Stimulated activated CD4-positive, alpha-beta T cell treated with anti-CD3 and anti-CD28 coated beads, Interleukin-1b, Interleukin-23, amount 100 ng/mL, for 1 hour (primary cell): ENCODE measurements at places on chromosomes 6 and 20.

DNA sequence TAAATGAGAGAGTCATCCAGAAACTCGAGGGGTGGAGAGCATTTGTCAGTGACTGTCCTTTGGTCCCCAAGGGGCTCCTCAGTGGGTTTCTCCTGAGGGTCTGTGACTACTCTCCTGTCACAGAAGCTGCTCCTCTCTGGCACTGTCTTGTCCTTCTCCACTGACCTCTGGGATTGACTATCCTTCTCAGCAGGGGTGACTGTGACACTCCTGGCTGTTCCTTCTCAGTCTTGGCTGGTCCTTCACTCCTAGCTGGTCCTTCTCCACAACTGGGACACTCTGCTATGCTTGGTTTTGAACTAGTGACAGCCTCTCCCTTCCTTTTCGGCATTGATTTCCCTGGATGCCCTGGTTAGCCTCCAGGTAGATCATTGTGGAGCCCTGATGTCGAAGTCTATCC lies 33.5 kb downstream of the DYNLT1 start:
- DNase-seq, result no peak

- DNase-seq, result no peak
Observed at GRCh38 chr6:166297606-166298005, 10.6 kb downstream of the PRR18 start.

GRCh38 chr20:49171909-49172308 lies 16.2 kb downstream of the STAU1 start:
- no peak for DNase-seq

DNA sequence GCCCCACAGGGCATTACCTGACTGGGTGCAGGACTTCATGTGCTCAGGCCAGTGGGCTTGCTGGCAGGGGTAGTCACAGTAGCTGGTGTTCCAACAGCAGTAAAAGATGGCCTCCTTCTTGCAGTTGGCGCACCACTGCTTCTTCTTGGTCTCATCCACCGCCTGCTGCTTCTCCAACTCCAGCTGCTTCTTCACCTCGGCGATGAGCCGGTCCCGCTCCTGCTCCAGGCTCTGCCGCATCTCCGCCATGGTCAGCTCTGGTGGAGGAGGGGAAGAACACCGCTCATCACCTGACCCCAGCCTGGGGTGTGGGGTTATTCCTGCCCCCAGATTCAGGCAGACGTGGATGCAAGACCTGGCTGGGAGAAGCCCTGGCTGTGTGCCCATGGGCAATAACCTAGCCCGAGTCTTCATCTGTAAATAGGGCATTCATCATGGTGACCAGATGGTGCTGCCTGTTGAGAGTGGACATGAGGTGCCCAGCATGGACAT lies 132.2 kb downstream of the ZMYND8 start:
- DNase-seq, result no peak

GRCh38 chr20:48892891-48893290 lies 28.6 kb upstream of the ARFGEF2 start:
- DNase-seq, result no peak

DNA sequence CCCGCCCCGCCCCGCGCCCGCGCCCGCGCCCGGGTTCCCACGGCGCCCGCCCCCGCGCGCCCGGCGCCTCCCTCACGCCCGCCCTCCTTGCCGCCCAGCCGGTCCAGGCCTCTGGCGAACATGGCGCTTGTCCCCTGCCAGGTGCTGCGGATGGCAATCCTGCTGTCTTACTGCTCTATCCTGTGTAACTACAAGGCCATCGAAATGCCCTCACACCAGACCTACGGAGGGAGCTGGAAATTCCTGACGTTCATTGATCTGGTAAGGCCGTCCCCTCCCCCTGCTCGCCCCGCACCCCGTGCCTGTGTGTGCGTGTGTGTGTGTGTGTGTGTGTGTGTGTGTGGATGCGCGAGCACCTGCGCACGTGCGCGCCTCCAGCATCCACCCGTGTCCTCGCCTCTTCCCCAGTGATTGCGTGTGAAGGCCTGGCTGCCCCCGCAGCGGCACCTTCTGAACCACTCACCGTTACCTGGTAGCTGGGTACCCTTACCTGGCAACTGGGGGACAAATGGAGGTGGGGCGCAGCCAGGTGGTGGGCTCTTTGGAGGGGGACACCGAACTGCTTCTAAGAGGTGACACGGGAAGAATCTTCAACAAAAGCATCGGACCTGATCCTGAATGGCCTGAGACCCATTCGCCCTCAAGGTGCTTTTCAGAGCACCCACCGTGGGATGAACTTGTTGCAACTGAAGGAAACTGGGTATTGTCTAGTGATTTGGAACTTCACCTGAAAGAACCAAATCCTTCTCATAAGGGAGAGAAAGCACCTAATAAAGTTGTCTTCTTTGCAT lies at the start of gene AIG1:
Gene AIG1, plus strand, starts transcription at position 84 of the 791 bp plus-strand sequence. Its CDS starts 37 bp downstream, at position 121.
- DNase-seq, result peak; percentile 29

GRCh38 chr20:15895560-15896084 lies 677.6 kb downstream of the KIF16B start:
- DNase-seq, result no peak

DNA sequence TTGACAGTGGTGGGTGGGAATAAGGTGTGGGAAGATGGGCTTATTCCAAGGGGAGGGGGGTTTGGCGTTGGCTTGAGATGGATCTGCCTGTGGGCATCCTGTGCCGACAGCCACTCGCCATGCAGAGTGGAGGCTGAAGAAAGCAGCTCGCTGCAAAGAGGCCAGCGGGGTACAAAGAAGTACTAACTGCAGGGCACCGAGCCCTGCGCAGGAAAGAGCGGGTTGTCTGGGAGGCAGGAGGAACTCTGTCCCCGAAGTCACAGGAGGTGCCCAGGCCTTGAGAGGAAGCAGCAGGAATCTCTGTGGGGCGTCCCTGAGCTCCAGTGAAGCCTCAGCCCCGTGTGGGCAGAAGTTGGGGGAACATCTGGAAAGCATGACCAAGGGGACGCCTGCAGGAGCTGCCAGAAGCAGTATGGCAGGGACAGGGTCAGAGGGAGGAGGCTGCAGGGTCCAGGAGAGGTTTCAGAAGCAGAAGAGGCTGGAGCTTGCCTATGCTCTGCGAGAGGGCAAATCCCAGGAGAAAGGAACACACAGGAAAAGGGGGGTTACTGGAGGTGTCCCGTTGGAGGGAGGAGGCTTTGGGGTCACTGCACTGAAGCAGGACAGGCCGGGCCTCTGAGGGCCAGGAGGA lies 77.2 kb downstream of the THBS2 start:
- DNase-seq, result no peak

DNA sequence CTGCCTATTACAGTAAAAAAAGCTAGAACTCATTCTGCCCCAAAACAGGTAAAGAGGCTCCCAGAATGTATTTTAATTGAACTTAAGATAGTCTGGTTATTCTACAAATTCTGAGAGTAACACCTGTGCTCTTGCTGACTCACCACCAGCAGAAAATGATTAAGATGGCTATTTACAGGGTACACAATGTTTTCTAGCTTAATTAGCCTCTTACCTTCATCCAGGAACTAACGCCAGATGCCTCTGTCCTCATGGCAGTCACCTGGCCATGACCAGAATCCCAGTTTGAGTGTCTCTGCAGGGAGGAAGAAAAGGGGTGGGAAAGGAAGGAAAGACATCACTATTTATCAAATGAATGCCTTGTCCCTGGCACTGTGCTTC lies 31.3 kb upstream of the PPP1R3G start:
- no peak for DNase-seq

DNA sequence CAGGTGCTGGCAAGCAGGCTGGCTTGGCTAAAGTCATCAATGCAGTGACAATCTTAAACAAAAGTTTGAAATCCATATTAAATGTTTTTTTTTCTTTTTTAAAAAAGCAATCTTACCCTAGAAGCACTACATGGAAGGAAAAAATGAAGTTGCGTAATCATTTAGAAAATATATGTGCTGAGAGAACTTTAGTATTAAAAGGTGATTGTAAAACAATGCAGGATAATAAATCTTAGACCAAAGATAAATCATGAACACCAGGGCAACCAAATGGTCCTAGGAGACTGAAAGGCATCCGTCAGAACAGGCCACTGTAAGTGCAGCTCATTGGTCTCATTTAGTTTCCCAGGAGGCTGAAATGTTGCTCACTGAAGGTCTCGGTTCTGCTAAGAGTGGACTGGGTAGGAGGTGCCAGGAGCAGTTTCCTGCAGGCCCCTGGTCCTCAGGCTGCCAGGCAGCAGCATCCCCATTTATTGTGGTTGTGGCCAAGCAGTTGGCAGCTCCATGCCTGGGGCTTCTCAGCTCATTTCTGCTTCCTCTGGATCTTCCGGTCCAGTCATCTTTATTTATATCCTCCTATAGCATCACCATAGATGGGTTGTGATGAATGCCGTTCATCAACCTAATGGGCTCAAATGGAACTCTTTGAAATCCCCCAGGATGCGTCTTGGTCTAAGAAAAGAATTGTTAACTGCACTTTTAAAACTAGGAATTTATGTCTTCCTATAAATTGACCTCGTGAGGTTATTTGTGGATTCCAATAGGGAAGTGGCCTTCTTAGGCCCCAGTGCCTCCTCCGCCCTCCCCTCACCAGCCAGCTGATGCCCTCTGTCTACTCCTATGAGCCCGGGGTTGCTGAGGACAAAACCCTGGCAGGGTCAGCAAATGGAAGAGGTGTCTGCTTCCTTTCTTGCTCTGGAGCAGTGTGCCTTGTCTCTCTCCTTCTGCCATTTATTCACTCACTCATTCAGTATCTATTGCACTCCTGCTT lies 269.0 kb downstream of the UST start:
- no peak for DNase-seq

- DNase-seq, result no peak
Observed at GRCh38 chr20:47298624-47299023, 57.9 kb downstream of the ZMYND8 start.

DNA sequence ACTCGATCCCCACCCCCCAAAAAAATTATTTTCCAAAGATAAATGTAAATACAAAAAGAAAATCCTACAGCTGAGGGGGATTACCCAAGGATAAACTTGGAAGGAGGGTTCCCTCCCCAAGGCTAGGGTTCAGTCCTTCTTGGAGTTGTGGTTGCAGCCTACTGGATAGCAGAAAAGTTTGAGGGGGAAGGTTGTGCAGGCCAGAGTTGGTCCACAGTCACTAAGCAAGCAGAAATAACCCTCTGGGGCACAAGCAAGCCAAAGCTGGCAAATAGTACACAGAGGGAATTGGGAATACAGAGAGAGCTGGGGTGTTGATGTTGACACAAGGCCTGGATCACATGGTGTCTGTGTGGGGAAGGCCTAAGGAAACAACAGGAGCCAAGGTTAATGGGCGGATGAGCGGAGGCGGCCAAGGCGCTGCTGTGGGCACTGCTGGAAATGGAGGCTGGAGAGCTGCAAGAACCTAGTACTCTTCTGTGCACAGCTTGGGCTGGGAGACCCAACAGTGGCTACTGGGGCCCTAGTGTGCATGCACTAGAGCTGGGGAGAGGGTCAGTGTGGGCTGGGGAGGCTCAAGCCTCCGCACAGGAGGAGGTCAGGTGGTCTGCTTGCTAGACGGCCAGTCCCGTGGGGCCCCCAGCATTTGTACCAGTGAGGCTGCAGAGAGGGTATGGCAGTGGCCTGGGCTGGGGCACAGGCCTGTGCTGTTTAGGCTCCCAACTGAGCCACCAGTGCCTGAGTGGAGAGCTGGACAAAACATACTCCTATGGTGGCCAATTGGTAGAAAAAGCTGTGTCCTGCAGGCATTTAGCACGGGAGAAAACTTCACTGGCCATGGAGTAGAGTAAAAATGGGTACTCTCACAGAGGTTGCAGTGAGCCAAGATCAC lies 5.5 kb upstream of the SNRPB start:
- DNase-seq, result no peak

- DNase-seq, result no peak
Observed at GRCh38 chr6:80217794-80218193, 111.3 kb downstream of the BCKDHB start.

DNA sequence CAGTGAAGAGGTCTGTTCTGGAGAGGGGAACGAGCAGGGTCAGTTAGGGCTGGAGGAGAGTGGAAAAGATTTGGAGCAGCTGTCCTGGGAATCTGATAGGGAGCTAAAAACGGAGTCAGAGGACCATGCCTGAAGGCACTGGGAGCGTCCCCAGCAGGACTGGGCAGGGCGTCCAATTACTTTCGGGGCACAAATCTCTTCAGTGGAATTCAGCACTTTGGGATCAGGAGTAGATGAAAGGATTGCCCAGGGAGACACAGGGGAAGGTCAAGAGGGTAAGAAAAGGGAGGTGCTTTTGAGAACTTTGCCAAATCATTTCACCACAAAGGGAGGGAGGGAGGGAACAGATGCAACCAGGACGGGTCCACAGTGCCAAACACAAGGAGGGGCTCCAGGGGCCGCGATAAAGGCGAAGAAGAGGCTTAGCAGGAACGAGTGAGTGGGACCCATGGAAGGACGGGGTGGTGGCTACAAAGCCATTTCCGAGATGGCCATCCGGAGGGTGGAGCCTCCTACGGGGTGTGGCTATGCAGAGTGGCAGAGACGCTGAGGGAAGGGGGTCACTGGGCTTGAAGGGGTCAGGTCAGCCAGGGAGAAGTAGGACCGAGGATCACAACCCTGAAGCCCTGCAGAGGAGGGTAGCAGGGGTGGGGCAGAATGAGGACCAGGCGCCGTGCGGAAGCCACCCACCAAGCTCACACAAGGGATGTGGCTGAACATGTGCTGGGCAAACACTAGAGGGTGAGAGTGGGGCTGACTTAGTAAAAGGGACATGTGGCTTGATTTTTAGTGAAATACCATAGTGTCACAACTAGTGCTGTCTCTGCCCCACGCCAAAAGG lies 180.0 kb upstream of the RREB1 start:
- DNase-seq, result no peak

DNA sequence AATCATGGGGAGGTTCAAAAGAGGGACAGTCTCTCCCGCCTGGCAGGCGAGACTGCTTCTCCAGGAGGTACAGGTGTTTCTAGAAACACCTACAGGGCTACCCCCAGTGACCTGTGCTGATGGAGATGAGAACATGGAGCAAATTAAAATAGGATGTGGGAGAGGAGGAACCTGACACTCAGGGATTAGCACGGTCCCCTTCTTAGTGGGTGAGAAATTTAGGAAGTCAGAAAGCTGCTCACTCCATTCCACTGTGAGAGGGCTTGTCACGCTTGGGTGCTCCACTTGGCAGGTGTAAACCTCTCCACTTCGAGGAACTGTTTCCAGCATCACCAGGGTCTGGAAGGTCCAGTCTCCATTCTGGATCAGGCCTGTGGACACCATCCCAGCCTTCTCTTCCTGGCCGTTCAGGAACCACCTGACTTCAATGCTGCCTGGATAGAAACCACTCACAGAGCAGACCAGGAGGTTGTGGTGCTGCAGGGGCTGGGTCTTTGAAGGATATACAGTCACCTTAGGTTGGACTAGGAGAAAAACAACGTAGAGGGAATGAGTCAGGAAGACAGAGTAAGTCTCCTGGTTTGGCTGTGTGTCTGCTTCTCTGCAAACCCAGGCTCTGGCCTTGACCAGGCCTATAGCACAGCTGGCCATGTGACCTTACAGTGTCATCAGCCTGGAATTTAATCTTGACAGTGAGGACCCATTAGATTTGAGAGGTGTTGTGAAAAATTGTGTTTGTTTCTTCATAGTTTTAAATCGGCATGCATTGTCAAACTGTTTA lies 8.1 kb downstream of the HLA-DRB1 start:
- no peak for DNase-seq
